Vagina (tissue), 2 donors: ENCODE measurements at places on chromosomes 13 and 19. TPM values are rescaled to one million over a fixed set of nuclear protein-coding genes. Genes with fewer than 3 reads are reported as not detected.
A peak's percentile ranks its signal among the peaks of the same experiment; 100 is the strongest.

ZNF667 gene
- total RNA-seq: 2.5 TPM

LAIR1 gene
- 8.8 TPM for total RNA-seq

IGFL1 gene
- total RNA-seq: 7.9 TPM

HIF3A gene
- 155 TPM for total RNA-seq

NRTN gene
- 3.7 TPM for total RNA-seq

CILP2 gene
- total RNA-seq: 0.98 TPM

EBI3 gene
- total RNA-seq: not detected

SIGLEC7 gene
- total RNA-seq: 1.5 TPM

S1PR5 gene
- 36.6 TPM for total RNA-seq

SSC5D gene
- total RNA-seq: 13.5 TPM

ZNF100 gene
- total RNA-seq: 5.4 TPM

SYNGR4 gene
- not detected for total RNA-seq

ANKLE1 gene
- 2.9 TPM for total RNA-seq

- DNase-seq: no peak
These were observed 72.8 kb downstream of the EFNB2 start for GRCh38 chr13:106462710-106463109.

- no peak for DNase-seq
These were observed 153.5 kb downstream of the DLEU7 start for GRCh38 chr13:50690006-50690405.

DNA sequence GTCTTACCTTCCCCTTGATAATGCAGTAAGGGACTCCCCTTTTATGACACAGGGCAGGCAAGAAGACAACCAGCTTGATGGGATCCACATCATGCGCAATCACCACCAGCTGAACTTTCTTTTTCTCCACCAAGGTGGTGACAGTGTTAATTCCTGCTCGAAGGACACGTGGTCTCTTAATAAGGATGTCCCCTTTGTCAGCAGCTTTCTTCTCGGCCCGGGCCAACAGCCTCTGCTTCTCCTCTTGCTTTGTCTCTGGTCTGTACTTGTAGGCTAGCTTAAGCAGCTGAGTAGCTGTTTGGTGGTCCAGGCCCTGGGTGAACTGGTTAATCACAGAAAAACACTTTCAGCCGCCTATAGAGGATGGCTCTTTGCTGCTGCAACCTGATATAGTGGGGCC, 8.0 kb downstream of the ZNF431 start:
- no peak for DNase-seq

GRCh38 chr19:49361438-49362047, 673 bp downstream of the TEAD2 start:
- no peak for DNase-seq

GRCh38 chr13:65555962-65556361, 1674.2 kb downstream of the PCDH9 start:
- DNase-seq: no peak

DNA sequence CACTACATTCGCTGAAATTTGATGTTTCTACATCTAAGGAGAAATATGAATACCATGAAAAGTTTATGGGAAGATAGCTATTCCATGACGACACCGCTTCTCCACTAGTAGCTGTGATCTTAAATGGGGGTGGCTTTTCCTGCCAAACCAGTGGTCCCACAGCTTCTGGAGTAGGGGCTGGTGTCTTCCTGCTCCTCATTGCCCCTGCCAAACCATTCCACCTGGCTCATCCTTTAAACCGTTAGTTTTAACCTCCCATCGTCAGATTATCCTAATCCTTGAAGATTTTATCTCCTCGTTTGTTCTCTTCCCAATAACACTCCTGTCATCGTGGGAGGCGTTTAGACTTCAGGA, 568 bp upstream of the ZNF230 start:
- no peak for DNase-seq

GRCh38 chr19:3471954-3472655, 8.2 kb downstream of the SMIM24 start:
- no peak for DNase-seq

DNA sequence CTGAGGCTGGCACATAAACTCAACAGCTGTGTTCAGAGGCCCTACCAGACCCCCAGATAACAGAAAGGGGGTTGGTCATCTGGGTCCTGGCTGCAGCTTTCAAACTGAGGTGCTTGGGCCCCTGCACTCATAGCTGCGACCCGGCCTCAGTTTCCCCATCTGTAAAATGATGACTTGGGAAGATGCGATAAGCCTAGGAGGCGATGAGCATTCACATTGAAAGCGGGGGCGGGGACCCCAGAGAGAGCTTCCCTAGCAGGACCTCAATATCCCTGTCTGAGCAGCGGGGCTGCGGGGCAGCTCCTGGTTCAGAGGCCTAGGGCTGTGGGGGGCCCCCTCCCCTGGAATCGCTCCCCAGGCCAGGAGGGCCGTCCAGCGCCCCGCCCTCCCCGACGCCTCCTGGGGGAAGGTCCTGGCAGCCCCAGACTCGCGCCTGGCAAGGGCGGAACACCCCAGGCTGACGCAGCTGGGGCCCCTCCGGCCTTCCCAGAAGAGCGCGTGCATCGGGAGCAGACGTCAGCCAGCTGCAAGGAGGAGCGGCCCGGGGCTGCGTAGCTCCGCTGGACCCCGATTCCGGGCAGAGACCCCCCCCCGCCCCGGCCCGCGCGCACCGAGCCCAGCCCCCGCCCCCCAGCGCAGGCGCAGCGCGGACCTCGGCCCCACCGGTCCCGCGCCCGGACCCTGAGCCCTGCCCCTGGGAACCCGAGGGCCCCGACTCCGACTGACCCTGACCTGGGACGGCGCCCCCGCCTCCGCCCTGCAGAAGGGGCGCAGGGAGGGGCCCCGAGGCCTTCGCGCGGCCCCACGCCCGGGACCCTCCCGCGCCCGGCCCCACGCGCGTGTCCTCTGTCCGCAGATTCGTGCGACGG, 3.5 kb downstream of the FSTL3 start:
- DNase-seq: no peak

DNA sequence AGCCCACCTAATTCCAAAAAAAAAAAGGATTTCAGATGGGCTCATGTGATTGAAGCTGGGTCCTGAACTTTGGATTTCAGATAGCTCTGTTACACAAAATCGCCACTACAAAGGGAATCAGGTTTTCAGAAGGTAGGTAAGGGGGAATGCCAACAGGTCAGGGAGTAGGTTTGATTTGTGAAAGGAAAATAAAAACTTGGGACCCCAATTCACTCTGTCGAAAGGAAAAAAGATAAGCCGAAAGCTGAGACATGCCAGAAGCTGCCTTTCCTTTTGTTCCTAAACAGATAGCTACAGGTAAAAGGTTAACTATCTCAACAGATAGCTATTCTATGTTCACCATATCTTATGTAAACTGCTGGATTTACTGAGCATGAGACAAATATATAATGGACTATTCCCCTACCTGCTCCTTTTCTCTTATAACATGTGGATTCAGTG, 4.0 kb downstream of the KRTDAP start:
- no peak for DNase-seq

- no peak for DNase-seq
These were observed 1241.5 kb upstream of the MIR17HG start for GRCh38 chr13:90105849-90106496.

- no peak for DNase-seq
These were observed 61.7 kb upstream of the MCF2L start for GRCh38 chr13:112907286-112907685.

GRCh38 chr13:74101436-74101835, 32.8 kb downstream of the KLF12 start:
- DNase-seq: no peak

- no peak for DNase-seq
These were observed 1370.3 kb upstream of the SLC10A2 start for GRCh38 chr13:104436555-104436954.

DNA sequence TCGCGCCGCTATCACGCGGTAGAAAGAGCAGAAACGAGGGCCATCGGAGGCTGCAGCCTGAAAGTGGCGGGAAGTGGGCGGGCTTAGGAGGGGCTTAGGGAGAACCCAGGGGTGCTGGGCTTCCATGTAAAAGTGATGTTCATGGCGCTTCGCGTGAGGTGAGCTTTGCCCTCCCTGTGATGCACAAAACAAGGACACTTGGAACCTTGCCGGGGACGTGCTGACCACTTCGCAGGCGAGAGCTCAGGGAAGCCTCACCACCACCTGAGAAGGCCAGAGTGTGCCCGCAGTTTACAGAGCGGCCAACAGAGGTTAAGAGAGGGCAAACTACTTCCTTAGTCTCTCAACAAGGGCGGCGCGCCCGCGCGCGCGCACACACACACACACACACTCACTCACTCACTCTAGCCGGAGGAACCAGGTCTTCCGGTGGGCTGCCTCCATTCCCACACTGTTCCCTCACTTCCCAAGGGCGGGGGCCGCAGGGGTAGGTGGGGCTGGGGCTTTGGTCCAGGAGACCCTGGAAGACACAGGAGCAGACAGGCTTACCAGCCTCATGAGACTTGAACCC, 651 bp downstream of the GAPDHS start:
- no peak for DNase-seq

- DNase-seq: no peak
These were observed 277.3 kb downstream of the ATP8A2 start for GRCh38 chr13:25649001-25649633.

DNA sequence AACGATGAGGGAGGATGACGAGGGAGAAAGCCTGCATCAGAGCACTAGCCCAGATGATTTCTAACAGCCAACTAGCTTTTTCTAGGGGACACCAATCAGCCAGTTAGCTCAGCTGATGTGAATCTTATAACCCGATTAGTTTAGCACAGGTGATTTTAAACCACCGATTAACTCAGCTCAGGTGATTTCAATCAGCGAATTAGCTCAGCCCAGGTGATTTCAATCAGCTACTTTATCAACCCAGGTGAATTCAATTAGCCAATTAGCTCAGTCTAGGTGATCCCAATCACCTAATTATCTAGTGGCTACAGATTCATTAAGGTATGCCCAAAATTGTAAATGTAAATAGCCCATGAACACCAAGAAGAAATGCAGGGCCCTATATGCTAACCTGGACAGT, 146.9 kb downstream of the ZNF486 start:
- no peak for DNase-seq

GRCh38 chr13:34863360-34864135, 78.5 kb upstream of the NBEA start:
- no peak for DNase-seq

DNA sequence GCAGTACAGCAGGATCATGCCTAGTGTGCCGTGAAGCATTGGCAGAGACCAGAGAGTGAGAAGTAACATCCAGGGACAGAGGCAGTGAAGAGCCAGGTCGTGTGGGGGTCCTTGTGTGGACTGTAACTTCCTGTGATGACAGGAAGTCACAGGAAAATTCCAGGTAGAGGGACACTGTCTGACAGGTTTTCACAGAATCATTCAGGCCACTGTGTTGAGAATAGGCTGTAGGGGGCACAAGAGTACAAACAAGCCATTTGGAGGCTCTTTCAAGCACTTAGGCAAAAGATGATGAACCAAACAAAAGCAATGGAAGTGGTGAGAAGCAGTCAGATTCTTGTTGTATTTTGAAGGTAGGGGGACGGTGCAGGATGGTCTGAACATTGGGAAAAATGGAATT, 46.4 kb downstream of the N4BP2L1 start:
- no peak for DNase-seq

DNA sequence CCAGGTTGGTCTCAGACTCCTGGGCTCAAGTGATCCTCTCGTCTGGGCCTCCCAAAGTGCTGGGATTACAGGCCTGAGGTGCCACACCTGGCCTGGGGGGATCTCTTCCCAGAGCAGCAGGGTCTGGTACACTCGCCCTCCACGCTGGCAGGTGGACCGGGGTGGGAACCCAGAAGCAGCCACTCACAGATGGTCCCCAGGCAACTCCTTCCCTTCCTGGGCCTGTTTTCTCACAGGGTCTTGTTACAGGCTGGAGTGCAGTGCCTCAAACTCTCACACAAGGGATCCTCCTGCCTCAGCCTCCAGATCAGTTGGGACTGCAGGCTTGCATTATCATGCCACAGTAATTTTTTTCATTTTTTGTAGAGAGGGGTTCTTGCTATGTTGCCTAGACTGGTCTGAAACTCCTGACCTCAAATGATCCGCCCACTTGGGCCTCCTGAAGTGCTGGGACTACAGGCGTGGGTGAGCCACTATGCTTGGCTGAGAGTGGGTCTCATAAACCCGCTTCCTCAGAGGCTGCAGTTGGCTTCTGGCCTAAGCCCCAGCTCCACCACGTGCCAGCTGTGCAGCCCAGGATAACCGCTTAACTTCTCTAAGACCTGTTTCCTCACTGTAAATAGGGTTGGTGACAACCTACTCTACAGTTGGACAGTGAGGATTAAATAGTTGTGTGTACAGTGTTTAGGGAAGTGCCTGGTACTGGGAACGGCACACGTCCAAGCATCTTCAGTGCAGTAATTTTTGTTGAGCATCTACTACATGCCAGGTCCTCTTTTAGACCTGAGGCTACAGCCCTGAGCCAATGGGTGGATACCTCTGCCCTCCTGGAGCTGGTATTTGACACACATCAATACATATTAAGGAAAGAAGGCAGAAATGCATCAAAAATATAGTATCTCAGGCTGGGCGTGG, 871 bp upstream of the CCER2 start:
- DNase-seq: no peak

GRCh38 chr19:30160426-30160825, 211.8 kb upstream of the ZNF536 start:
- peak; percentile 49 for DNase-seq

GRCh38 chr19:17680230-17680722, 7.9 kb downstream of the UNC13A start:
- no peak for DNase-seq

- DNase-seq: no peak
These were observed 223.6 kb downstream of the GPC6 start for GRCh38 chr13:93450191-93450621.

DNA sequence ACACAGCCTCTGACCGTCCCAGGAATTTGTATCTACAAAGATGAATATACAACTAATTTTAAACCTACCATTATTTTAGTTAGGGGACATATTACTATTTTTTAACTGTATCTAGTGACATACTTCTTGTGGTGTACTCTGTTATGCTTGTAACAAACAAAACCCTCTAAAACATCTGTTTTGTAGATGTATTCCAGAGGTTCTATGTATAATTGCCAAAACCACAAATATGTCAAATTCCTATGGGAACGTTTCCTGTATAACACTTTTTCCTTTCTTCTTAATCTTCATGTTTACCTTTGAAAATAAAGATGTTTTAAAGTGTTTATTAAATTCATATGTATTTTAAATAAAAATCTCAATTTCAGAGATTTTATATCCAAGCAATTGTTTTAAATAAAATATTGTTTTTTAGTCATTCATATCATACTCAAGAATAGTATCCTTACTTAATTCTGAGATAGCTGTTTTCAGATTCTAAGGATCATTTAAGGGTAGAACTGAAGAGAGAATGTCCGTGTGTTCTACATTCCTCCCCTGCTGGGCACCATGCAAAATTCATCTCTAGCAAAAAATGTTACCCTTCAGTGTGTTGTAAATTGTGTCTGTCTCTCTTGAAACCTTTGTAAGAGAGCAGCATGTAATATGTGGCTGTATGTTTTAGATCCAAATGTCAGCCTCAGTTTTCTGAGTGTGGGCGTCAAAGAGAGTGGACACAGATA, 1327.7 kb downstream of the EFNB2 start:
- DNase-seq: no peak

DNA sequence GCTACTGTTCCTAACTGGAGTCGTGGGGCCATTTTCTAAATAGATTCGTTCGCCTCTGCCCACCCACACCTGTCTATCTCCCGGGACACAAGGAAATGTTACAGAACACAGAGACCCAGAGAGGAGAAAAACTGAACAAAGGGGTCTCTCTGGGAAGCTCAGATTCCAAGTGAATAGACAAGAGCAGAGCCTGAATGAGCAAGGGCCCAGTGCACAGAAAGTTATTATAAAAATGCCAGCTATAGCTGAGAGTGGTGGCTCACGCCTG, 27.2 kb upstream of the FEM1A start:
- no peak for DNase-seq

- DNase-seq: no peak
These were observed 40.6 kb downstream of the ZNRF4 start for GRCh38 chr19:5495792-5496191.
